ENCODE measurements at places on chromosomes 11 and 22.
A peak's percentile ranks its signal among the peaks of the same experiment; 100 is the strongest.

DNA sequence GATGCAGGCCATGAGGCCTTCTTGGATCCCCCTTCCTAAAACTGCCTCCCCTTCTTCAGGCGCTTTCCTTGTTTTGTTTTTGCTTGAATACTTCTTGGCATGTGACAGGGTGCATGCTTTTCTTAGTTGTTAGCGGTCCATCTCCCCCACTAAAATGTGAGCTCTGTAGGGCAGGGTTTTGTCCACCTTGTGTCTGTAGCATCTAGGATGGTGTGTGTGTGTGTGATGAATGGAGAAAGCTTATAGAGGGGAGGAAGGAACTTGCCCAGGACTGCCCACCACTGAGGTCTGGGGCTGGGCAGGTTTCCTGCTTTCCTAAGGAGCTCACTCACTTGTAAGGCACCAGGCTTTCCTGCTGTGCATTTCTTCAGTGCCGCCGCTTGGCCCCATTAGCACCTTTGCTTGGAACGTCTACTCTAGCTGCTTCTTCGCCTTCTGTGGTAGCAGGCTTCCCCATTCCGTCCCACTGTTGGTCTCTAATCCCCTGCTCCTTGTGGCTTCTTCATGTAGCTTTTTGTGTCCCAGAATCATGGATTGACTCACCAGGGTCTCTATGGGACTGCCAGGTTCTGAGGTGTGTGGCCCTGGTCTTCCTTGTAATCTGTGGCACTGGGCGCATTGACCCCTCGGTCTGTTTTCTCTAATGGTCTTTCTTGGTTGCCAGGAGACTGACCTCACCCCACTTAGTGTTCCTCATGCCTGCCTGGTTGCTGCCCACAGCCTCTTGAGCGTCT lies 3.3 kb downstream of the DGCR8 start:
- DNase-seq: no peak

GRCh38 chr11:115691030-115691429 lies 186.8 kb upstream of the CADM1 start:
- DNase-seq: peak; percentile 28

DNA sequence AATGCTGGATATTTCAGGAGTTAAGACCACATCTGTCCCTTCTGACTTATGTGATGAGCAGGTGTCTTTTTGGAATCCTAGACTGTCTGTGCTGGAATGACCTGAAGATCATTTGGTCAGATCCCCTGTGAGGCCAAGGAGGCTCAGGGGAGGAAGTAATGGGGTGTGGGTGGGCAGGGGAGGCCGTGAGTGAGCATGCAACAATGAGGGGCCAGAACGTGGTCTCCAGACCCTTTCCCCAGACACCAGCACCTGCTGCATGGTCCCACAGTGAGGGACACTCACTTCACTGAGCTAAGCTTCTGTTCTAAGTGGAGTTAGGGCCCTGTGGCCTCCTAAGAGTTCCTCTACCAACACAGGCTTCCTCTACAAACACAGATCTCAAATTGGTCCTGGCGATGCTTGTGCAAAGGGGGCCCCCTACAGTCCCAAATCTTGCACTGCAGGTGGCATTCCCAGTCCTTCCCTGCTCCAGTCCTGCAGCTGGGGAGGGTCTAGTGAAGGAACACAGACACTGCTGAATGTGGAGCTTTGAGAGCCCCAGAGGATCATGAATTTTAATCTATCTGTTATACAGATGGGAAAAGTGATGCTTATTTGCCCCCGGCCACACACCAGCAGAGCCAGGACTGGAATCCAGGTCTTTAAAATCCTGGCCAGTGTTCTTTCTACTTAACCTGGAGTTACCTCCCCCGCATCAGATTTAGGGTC lies 7.4 kb downstream of the USP2 start:
- peak; percentile 47 for DNase-seq

- DNase-seq: no peak
Observed at GRCh38 chr22:24410110-24410856, 17.1 kb upstream of the ADORA2A start.

- DNase-seq: no peak
Observed at GRCh38 chr11:120344302-120345004, 8.2 kb downstream of the ARHGEF12 start.
